ENCODE measurements at places on chromosomes 7 and 10. TPM values are rescaled to one million over a fixed set of nuclear protein-coding genes. Genes with fewer than 3 reads are reported as not detected.

EFCAB10 gene
- not detected for total RNA-seq

HELLS gene
- 81.1 TPM for total RNA-seq

HOXA5 gene
- total RNA-seq: 18.7 TPM

TACC2 gene
- 93.2 TPM for total RNA-seq

SPRN gene
- total RNA-seq: not detected

GRM3 gene
- not detected for total RNA-seq

GIMAP4 gene
- 6.6 TPM for total RNA-seq

- H3K27me3 ChIP-seq: no peaks in the 10 kb centered on the region
- no peak overlapping the region for H3K27ac ChIP-seq
- no peaks in the 10 kb centered on the region for H3K4me1 ChIP-seq
- no peaks in the 10 kb centered on the region for H3K36me3 ChIP-seq
These were observed 137.5 kb upstream of the LRRTM3 start for GRCh38 chr10:66788178-66788987.

DNA sequence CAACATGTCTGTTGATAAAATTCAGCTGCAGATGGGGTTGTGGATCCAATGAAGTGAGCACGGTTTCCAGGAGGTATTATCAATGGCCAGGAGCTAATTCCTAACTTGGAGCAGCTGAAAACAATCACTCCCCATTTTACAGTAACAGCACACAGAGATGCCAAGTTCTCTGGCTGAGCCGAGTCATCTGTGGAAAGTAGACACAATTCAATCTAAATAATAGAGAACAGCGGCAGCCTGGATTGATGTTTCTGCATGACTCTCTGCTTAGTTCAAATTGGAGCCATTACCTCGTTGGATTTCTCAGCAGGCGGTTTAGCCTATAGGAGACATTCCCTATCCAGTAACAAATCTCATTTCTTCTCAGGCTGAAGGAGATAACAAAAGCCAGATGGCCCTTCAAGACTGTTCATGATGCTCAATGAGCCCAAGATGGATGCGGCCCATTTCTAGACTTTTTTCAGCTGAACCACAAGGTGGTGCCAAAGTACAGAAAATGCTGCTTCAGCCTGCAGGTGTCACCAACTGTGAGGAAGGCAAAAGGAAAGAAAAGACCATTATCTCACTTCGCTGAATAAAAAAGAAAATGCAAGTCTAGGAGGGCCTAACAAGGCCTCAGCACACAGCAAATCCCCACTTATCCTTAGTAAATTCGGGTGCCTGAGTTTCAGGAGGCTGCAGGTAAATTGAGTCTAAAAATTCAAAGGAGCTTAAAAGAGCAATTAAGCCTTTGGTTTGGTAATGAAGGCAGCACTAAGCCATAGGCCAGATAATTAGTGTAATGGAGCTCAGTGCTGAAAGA is 83.7 kb downstream of the SLC16A9 start:
- H3K27ac ChIP-seq: no peak overlapping the region
- no peak overlapping the region for H3K4me3 ChIP-seq
- H3K27me3 ChIP-seq: no peaks in the 10 kb centered on the region
- peak; percentile 37 for DNase-seq
- no peaks in the 10 kb centered on the region for H3K36me3 ChIP-seq
- peaks cover 4% of the 10 kb centered on the region for H3K4me1 ChIP-seq

DNA sequence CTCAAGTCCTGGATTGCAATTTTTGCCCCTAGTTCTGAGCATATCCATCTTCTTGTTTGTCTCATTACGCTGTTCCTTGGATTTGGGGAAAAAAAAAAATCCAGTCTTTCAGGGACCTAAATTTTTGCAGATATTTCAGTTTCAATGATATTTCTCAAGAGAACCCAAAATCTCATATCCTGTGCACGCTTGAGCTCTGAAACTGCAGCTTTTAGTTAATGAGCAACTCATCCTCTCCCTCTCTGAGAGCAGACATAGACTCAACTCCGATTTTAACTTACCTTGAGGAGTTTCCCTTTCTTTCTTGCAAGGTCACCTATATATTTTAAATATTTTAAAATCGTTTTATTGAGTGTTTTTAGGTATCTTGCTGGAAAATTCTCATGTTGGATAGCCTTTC is 200.3 kb downstream of the GALNT17 start:
- no peak for DNase-seq
- H3K4me1 ChIP-seq: no peaks in the 10 kb centered on the region
- H3K27me3 ChIP-seq: no peaks in the 10 kb centered on the region
- no peaks in the 10 kb centered on the region for H3K36me3 ChIP-seq

GRCh38 chr7:91020636-91021385 is 243.4 kb upstream of the FZD1 start:
- no peaks in the 10 kb centered on the region for H3K36me3 ChIP-seq
- no peak overlapping the region for H3K4me3 ChIP-seq
- H3K27me3 ChIP-seq: no peaks in the 10 kb centered on the region
- no peak for DNase-seq
- no peaks in the 10 kb centered on the region for H3K4me1 ChIP-seq
- H3K27ac ChIP-seq: no peak overlapping the region

DNA sequence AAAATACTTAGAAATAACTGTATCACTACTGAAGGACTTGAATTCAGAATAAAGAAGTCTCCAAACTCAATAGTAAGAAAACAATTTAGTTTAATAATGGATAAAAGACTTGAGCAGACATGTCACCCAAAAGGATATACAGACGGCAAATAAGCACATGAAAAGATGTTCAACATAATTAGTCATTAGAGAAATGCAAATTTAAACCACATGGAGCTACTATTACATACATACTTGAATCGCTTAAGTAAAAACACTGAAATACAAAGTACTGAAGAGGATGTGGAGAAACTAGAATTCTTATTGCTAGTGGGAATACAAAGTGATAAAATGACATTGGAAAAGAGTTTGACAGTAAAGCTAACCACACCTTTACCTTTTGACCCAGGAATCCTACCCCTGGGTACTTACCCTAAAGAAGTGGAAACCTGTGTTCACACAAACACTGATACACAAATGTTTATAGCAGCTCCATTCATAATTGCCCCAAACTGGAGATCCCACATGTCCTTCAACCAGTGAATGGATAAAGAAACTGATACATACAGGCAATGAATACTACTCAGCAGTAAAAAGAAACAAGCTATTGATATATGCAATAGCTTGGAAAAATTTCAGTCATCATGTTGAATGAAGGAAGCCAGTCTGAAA is 54.3 kb upstream of the NFKB2 start:
- no peak overlapping the region for H3K27ac ChIP-seq
- H3K4me3 ChIP-seq: no peak overlapping the region
- no peaks in the 10 kb centered on the region for H3K4me1 ChIP-seq
- DNase-seq: no peak

GRCh38 chr7:46072722-46073121 is 151.7 kb upstream of the IGFBP3 start:
- H3K36me3 ChIP-seq: no peaks in the 10 kb centered on the region
- no peaks in the 10 kb centered on the region for H3K27me3 ChIP-seq
- H3K4me3 ChIP-seq: no peak overlapping the region
- no peak overlapping the region for H3K27ac ChIP-seq

DNA sequence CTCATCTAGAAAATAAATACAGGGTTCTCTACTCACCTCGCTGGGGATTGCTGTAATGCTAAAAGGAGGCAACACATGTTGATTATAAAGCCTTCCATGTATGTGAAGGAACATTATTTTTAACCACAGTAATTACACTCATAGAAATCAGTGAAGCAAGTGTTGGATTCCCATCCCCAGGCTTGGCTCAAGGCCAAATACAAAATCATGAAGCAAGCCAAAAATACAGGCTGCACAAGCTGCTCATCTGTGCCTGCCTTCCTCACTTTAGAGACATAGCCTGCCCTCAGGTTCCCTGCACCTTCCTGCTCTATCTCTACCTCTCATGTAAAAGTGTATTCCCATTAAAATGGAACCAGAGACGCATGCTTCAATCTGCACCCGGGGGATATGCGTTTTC is 1077.1 kb upstream of the C7orf33 start:
- no peak overlapping the region for H3K27ac ChIP-seq
- no peaks in the 10 kb centered on the region for H3K36me3 ChIP-seq
- no peak for DNase-seq
- H3K4me3 ChIP-seq: no peak overlapping the region
- H3K27me3 ChIP-seq: no peaks in the 10 kb centered on the region

- peak overlapping the region; percentile 99 for H3K27ac ChIP-seq
- no peaks in the 10 kb centered on the region for H3K27me3 ChIP-seq
- no peaks in the 10 kb centered on the region for H3K4me1 ChIP-seq
- no peaks in the 10 kb centered on the region for H3K36me3 ChIP-seq
- peak overlapping the region; percentile 78 for H3K4me3 ChIP-seq
These were observed 14.7 kb downstream of the HSPB1 start for GRCh38 chr7:76316984-76317781.

DNA sequence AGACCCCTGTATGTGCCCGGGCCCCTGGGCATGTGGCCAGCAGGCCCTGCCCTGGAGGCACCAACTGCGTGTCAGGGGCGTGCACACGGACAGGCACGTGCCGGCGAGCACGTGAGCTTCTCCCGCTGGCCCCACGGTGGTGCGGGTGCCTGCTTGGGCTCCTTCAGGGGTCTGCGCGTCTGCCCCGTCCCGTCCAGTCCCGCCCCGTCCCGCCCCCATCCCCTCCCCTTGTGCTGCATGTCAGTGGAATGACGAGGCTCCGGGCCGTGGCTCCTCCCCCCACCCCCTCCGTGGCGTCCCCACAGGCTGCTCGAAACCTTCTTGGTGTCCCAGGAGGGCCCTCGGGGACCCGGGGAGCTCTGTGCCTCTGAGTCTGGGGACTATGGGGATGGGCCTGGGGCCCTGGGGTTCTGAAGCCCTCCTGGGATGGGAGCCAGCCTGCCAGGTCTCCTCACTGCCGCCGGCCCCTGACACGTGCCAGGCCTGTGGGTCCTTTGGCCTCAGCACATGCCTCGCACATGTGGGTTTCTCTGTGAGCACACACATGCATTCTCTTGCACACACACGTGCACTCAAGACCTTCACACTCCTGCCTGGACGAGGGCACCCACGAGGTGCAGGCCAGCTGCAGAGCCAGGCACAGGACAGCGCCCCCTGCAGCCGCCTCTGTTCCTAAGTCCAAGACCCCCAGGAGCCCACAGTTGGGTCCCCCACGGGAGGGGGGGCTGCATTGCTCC is 27.5 kb upstream of the AMZ1 start:
- H3K4me3 ChIP-seq: no peak overlapping the region
- DNase-seq: no peak
- no peaks in the 10 kb centered on the region for H3K27me3 ChIP-seq
- no peak overlapping the region for H3K27ac ChIP-seq
- no peaks in the 10 kb centered on the region for H3K4me1 ChIP-seq

GRCh38 chr7:40763319-40764287 is 628.8 kb downstream of the SUGCT start:
- no peaks in the 10 kb centered on the region for H3K4me1 ChIP-seq
- no peaks in the 10 kb centered on the region for H3K27me3 ChIP-seq
- H3K4me3 ChIP-seq: no peak overlapping the region
- no peak overlapping the region for H3K27ac ChIP-seq
- no peak for DNase-seq
- H3K36me3 ChIP-seq: no peaks in the 10 kb centered on the region

- no peaks in the 10 kb centered on the region for H3K4me1 ChIP-seq
- no peak overlapping the region for H3K4me3 ChIP-seq
- no peak for DNase-seq
- no peaks in the 10 kb centered on the region for H3K27me3 ChIP-seq
- H3K36me3 ChIP-seq: no peaks in the 10 kb centered on the region
These were observed 30.2 kb downstream of the CUZD1 start for GRCh38 chr10:122815458-122815857.

GRCh38 chr10:101644002-101644401 is 51.0 kb downstream of the FBXW4 start:
- no peaks in the 10 kb centered on the region for H3K36me3 ChIP-seq
- no peaks in the 10 kb centered on the region for H3K4me1 ChIP-seq
- H3K4me3 ChIP-seq: no peak overlapping the region
- H3K27ac ChIP-seq: no peak overlapping the region

GRCh38 chr10:77105761-77106221 is 531.8 kb downstream of the KCNMA1 start:
- no peak overlapping the region for H3K27ac ChIP-seq
- no peaks in the 10 kb centered on the region for H3K36me3 ChIP-seq
- no peak overlapping the region for H3K4me3 ChIP-seq
- no peaks in the 10 kb centered on the region for H3K4me1 ChIP-seq
- no peak for DNase-seq

DNA sequence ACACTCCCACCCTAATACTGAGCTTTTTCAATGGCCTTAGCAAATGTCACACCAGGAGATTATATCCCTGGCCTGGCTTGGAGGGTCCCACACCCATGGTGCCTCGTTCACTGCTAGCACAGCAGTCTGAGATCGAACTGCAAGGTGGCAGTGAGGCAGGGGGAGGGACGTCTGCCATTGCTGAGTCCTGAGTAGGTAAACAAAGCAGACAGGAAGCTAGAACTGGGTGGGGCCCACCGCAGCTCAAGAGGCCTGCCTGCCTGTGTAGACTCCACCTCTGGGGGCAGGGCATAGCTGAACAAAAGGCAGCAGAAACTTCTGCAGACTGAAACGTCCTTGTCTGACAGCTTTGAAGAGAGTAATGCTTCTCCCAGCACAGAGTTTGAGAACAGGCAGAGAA is 338.9 kb upstream of the MBL2 start:
- H3K4me3 ChIP-seq: no peak overlapping the region
- no peak for DNase-seq
- H3K4me1 ChIP-seq: no peaks in the 10 kb centered on the region
- no peaks in the 10 kb centered on the region for H3K27me3 ChIP-seq

DNA sequence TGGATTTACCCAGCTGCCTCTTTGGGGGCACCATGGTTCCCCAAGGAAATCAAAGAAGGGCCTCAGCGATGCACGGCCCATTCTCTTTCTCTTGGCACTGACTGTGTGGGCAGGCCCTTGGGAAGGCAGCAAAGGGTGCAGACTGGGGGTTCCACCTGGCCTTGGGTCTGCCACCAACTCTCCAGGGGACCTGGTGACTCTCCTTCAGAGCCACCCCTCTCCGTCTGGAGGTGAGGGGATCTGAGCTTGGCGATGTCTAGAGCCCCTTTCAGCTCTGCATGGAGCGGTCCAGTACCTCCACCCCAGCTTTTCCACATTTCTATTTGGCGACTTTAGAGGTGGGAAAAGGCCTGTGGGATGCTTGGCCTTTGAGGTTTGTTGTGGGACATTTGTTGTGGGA is 69.1 kb downstream of the C10orf120 start:
- DNase-seq: no peak
- no peaks in the 10 kb centered on the region for H3K4me1 ChIP-seq
- no peaks in the 10 kb centered on the region for H3K36me3 ChIP-seq
- H3K27me3 ChIP-seq: no peaks in the 10 kb centered on the region
- no peak overlapping the region for H3K4me3 ChIP-seq
- H3K27ac ChIP-seq: no peak overlapping the region

GRCh38 chr7:24979470-24979862 is 512 bp downstream of the OSBPL3 start:
- H3K27me3 ChIP-seq: no peaks in the 10 kb centered on the region
- DNase-seq: peak; percentile 68
- H3K27ac ChIP-seq: peak overlapping the region; percentile 88
- H3K4me1 ChIP-seq: no peaks in the 10 kb centered on the region
- peak overlapping the region; percentile 64 for H3K4me3 ChIP-seq

DNA sequence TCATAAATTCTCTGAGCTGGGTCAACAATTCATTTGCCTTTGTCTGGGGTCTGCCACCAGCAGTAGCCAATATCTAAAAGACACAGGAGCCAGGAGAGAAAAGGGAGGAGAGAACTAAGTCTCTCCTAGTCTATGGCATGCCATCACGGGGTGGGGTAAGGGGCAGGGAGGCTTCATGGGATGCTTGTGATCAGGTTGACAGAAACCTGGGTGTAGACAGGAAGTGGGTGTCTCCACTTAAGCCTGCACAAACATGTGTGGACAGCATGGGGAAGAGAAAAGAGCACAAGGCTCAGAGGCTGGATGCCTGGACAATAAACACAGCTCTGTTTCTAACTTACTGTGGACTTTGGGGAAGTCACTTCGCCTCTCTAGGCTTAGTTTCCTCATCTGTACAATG is 11.5 kb upstream of the C10orf53 start:
- H3K27ac ChIP-seq: no peak overlapping the region
- H3K4me3 ChIP-seq: no peak overlapping the region
- no peak for DNase-seq
